ENCODE measurements at places on chromosomes 13 and 19.

- DNase-seq, result no peak
Measured at GRCh38 chr13:111021270-111021669, 93.8 kb upstream of the ARHGEF7 start.

GRCh38 chr19:32269831-32270230 is 75.6 kb upstream of the ZNF507 start:
- no peak for DNase-seq

DNA sequence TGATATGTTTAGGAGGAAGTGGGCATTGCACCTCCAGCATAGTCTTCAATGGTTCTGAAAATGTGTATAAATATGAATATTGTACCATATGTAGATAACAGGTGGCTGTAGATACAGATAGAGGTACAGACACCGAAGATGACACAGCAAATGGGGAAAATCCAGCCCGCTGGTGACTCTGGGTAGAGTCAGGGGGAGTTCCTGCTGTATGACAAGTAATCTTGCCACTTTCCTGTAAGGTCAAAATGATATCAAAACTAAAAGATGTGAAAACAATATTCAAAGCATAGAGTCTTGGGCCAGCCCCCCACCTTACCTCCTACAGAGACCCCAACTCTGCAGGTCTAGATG is 17.8 kb downstream of the C2CD4C start:
- DNase-seq, result no peak

- DNase-seq, result no peak
Measured at GRCh38 chr13:39269411-39269810, 231.2 kb downstream of the NHLRC3 start.

DNA sequence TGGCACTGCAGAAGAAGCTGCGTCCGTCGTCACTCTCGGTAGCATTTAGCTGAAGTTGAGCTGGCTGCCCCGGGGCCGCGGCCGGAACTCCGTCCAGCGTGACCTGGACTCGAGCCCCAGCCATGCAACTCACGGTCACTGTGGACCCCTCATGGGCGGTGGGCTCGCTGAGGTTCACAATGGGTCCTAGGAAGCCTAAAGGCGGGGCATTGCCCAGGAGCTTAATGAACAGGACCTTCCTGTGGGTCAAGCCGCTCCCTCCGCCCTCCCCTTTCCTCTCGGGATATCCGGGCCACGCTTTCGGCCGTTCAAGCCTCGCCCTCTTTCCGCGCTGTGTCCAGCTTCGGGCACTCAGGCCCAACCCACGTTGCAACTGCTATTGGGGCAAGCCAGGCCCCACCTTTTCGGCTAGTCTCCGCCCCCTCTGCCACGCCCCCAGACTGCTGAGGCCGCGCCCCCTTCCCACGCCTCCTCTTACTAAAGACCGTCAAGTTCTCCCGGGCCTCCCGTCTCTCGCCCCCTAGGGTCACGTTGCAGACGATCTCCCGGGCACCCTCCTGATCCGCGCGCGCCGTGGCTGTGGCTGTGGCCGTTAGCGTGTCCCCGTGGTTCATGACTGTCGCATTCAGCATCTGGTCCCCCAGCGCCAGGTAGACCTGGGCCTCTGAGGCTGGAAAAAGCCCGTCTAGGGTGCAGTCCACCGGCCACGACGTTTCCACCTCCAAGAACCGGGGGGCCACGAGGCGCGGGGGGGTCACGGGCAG is 1.4 kb upstream of the RAVER1 start:
- DNase-seq, result peak; percentile 86

DNA sequence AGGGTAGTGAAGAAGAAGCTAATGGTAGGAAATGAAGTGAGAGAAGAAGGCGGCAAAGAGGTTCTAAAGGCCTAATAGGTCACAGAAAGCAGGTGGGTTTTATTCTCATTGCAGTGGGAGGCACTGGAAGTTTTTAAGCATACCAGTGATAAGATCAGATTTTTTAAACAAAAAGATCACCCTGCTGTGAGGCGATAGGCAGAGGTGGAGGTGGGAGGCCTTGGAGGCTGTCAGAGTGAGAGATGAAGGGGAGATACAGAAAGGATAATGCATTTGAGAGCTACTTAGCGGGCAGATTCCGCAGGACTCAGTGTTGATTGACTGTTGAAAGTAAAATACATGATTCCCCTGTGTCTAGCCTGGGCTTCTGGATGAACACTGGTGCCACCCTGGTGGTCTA is 116.7 kb upstream of the FRY start:
- no peak for DNase-seq

GRCh38 chr19:7200736-7201135 is 93.5 kb downstream of the INSR start:
- DNase-seq, result no peak

- no peak for DNase-seq
Measured at GRCh38 chr19:9757544-9758501, 10.7 kb downstream of the ZNF846 start.

- DNase-seq, result peak; percentile 54
Measured at GRCh38 chr19:53597023-53597422, 34.8 kb upstream of the DPRX start.

DNA sequence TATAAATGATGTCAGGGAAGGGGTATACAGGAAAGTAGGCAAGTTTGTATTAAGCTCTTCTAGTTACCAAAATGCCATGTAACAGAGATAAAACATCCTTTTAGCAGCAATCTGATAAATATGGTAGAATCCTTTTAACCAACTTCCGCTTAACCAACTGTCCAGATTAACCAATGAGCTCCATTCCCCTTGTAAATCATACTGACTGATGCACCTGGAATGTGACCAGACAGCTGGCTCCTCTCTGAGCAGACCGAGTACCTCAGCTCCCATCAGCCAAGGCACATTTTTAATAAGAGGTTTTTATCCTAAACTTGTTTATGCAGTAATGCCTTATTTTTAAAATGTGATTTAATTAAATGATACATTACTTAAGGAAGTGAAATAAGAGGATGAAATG is 66.4 kb downstream of the KLF12 start:
- DNase-seq, result peak; percentile 47

DNA sequence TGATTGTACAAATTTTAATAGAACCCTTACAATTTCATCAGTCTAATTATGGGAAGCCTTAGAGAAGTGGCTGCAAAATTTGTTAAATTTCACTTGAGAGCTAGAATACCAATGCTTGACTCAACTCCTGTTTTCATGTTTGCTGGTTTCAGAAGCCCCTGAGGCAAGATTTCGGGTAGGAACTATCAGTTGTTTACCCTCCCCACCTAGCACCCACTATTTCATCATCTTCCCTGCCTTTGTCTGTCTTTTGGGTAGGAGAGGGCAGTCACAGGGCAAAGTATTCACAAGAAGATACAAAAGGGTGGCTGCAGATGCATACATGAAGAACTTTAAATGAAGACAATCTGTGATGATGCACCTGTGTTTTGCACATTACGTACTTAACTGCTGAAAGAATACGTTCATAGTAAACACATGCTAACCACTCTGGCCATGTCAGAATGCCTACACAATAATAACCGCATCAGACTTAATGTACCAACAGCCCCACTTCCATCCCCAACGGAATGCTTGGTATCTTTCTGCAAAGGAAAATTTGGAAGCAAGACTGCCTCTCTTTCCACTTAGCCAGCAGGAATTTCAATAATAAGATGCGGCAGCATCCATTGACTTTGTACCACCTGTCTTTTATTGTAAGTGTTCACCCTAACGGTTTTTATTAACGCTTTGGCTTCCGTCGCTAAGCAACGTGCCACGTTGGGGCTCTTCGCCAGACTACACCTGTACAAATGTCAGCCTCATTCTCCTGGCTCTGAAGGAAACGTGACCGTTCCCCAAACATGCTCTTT is 30.4 kb downstream of the TPT1 start:
- no peak for DNase-seq

- DNase-seq, result no peak
Measured at GRCh38 chr19:14015524-14016035, 9.5 kb upstream of the RFX1 start.

DNA sequence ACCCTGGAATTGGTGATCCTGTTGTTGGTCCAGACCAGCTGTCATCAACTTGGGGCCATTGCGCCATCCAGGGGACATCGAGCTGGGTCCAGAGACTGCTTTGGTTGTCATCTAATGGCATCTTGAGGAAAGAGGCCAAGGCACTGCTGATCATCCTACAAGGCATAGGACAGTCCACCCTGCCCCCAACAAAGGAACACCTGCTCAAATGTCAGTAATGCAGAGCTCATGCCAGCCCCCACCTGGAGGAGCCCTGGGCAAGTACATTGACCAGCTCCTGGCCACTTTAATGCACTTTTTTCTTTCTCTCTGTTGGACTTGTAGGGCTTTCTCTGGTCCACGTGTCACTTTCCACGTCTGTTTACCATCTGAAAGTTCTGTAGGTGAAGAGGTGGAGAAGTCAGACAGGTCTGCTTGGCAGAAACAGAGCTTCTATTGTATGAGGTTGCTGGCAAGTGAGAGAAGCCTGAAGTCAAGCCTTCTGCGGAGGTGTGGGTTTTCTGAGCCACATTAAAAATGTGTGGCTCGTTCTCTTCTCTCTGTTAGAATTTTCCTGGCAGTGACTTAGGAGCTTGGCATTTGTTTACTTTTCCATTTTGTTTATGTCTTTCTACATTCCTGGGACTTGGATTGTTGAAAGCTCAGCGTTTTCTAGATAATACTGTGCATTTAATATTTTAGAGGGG is 124.0 kb upstream of the RNF113B start:
- peak; percentile 33 for DNase-seq

DNA sequence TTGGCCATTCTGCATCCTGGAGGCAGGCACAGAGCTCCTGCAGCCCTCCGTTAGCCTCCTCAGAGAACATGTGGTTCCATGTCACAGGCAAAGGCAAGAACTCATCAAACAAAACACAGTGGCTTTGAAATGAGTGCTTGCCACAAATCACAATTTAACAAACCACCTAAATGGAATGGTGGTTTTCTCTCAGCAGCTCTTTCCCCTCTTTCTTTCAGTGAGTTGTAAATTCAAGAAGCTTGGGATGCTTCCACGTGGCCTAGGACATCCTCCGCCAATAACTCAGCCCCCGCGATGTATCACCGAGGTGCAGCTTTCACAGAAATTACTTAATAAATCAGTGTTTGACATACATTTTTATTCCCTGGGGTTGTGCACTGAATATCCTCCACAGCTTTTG is 65.4 kb upstream of the RFC3 start:
- no peak for DNase-seq

GRCh38 chr13:73480779-73481559 is 422.2 kb downstream of the KLF5 start:
- DNase-seq, result peak; percentile 56

DNA sequence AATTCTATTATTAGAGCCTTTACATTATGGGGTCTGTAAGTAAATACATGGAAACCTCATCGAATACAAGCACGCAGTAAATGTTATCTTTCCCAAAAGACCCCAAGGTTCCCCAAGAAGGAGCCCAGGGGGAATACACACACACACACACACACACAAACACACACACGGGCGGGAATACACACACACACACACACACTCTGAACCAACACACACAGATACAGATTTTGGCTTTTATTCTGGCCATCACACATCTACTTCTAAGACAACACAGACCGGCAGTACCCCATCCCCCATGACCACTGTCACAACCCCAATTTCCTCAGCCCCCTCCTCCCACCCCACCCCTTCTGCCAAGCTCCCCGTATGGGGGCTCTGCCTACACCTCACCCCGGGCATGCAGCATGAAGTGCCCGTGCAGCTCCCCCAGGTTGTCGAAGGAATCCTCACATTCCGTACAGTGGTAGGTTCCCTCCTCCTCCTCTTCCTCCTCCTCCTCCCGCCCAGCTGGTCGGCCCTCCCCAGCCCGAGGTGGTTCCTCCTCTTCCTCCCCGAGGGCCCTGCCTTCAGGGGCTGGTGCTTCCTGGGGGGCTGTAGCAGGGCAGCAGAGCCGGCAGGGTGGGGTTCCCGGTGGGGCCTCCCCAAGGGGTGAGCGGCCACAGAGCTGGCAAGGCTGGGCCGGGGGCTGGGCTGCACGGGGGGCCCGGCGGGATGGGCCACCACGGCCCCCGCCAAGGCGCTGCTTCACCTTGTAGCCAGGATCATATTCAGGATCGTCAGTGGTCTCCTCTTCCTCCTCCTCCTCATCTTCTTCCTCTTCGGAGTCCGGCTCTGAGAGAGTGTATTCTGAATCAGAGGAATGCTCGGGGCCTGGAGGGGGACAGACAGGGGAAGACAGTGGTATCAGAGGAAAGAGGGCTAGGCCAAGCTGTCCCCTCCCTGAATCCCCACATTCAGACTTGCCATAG is 4.4 kb upstream of the SRRM5 start:
- no peak for DNase-seq

GRCh38 chr13:29136341-29136740 is 316.2 kb downstream of the MTUS2 start:
- DNase-seq, result no peak

- DNase-seq, result no peak
Measured at GRCh38 chr13:77571956-77572355, 36.5 kb downstream of the SCEL start.

DNA sequence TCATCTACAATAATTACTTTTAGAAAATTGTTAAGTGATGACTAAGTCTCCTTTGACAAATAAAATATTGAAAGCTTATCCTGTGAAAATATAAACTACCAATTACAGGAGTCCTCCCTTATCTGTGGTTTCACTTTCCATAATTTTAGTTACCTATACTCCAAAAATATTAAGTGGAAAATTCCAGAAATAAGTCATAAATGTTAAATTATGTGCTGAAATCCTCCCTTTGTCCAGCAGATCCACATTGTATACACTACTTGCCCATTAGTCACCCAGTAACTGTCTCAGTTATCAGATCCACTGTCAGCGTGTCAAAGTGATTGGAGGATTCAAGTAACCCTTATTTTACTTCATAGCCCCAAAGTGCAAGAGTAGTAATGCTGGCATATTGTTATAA is 98.1 kb downstream of the SERP2 start:
- DNase-seq, result peak; percentile 48

DNA sequence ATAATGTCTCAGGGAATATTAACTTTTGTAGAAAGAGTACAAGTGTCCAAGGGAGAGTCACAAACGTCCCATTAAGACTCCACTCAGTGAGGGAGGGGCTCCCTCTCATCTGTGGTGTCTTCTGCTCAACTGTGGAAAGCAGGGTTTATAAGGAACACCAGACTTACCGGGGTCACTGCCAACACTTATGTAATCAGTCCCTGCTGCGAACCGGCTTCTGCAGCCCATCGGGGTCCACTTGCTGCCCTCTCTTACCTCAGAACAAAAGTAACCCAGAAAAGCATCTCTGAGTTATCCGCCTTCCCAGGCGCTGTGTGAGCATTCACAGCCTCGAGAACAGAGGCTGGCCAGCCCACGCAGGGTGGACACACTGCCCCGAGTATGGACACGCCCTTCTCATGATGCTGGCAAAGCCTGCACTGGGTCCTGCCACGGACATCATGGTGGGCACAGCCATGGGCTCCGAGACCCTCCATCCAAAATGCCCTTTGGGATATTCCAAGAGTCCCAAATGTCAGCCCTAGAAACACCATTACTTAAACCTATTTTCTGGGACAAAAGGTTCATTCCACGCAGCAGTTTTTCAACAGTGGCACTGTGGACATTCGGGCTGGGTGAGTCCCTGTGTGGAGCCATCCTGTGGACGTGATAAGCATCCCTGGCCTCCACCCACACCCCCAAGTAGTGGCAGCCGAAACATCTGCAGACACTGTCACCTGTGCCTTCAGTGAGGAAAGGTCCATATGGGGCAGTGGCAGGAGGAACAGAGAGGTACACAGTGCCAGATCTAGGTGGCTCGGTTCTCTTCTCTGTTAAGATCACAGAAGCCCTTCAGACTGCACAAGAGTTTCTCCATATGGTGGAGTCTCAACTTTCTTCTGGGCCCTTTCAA is 63.9 kb downstream of the STK24 start:
- no peak for DNase-seq

- no peak for DNase-seq
Measured at GRCh38 chr13:59643364-59643841, 520.3 kb downstream of the DIAPH3 start.

GRCh38 chr19:30221176-30221575 is 151.0 kb upstream of the ZNF536 start:
- DNase-seq, result no peak
